Fibroblast of skin of right quadriceps (primary cell): ENCODE measurements at places on chromosomes 3 and 15.

GRCh38 chr15:52171386-52171785 is 19.8 kb downstream of the GNB5 start:
- DNase-seq: no peak

DNA sequence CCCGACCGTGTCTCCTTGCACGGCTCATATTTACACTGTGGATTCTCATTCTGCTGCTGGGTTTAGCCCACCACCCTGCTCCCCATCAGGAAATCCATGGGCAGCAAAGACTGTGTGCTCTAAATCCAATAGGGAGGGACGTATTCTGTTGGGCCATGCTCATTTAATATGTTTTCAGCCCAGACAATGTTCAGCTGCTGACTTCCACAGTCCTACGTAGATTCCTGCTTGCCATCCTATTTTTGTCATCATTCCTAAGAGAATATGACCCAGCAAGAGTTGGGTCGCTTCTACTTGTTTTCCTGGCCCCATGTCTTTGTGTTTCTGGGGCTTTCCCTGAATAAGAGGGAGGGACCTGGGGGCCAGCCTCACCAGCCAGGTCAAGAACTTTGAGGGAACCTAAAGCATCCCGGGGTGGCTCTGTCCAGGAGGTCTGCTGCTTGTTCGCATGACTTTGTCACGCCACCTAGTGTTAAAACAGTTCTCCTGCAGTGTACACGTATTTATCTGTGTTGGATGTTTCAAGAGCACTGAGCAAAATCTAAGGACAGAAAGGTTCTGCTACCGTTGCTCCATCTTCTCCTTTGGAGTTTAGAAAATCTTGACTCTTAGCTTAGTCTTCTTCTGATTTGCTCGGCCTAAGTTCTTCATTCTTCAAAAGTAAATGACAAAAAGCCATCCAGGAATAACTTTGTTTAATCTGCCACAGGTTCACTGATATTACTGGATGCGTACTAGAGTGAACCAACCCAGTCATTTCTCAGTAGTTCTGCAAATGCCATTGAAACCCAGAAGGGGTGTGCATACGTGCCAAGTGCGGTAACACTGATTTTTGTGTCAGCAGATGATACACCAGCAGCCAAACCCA is 79.8 kb upstream of the NR2E3 start:
- DNase-seq: peak; percentile 65

GRCh38 chr3:8780279-8780678 is 10.9 kb upstream of the OXTR start:
- DNase-seq: no peak

GRCh38 chr3:98514948-98515347 is 7.8 kb downstream of the CLDND1 start:
- no peak for DNase-seq

GRCh38 chr15:101327147-101327740 is 32.2 kb upstream of the SNRPA1 start:
- no peak for DNase-seq

GRCh38 chr3:32226875-32227500 is 11.5 kb upstream of the CMTM8 start:
- peak; percentile 76 for DNase-seq

GRCh38 chr3:142315083-142315482 is 89.7 kb upstream of the GK5 start:
- peak; percentile 70 for DNase-seq

- no peak for DNase-seq
Measured at GRCh38 chr3:46467562-46467961, 2.9 kb upstream of the LTF start.

GRCh38 chr15:83066034-83066733 is 868 bp downstream of the BTBD1 start:
- DNase-seq: no peak
